ENCODE measurements at places on chromosomes 7 and 10.

DNA sequence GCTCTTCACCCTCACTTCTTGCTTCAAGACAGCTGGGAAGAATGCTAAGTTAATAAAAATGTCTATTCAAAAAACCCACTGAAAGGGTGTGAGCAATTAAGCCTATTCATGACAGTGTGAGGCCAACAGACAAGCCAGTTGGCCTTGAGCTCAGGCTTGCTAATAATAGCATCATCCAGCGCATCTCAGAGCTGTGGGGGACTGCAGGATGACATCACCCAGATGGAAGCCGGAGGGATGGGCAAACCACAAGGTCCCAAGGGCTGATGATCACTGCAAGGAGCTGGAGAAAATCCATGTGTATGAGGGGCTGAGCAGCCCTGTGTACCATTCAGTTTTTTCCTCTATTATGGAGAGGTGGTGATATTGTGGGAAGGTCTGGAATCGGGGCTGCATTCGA is 770.4 kb downstream of the TNS3 start:
- DNase-seq = peak; percentile 94

DNA sequence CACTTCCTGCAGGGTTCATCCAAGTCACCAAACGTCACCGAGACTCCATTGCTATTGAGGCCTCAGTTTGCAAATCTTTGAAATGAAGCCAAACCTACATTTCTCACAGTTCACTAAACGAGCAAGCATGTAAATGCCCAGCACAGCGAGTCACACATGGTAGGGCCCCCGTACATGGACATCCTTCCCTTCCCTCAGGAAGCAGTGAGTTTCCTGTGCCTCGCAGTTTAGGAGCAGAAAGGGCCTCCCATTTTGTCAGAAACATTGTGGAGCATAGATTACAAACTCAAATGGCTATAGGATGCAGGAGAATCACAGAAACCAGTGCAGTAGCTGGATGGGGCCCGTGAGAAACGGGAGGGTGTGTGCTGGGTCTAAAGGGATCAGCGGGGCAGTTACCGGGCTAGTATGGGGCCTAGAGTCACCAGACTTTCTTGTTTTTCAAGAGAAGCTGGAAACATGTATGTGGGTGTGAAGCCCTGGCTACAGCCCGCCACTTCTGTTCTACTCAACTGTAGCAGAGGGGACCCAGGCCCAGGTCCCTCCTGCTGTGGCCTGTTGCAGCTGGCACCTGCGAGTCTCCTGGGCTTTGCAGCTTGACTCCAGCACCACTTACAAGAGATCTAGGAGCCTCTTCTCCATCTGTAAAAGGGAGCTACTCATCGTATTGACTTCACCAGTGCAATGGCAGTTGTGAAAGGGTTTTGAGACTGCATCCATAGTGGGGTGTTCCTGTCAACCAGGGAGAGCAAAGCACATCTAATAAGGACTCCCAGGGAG is 14.2 kb upstream of the SLC18A3 start:
- no peak for DNase-seq

- no peak for DNase-seq
These were observed 219.4 kb downstream of the BUB3 start for GRCh38 chr10:123373591-123373990.

GRCh38 chr7:95190515-95190914 is 133.8 kb downstream of the PON1 start:
- no peak for DNase-seq

DNA sequence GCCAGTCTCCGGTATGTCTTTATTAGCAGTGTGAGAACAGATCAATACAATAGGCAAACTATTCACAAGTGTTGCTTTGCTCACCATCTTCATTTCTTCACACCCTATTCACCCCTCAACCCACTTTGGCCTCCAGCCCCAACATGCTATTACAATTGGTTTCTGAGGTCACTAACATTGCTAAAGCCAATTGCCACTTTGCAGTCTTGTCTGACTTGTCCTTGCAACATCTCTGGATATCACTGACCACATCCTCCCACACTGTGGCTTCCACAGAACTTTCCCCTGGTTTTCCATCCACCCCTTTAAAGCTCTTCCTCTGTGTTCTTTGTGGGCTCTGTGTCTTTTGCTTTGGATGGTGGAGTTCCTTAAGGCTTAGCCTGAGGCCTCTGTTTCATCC is 5.2 kb upstream of the APBB1IP start:
- no peak for DNase-seq

GRCh38 chr7:2479276-2480069 is 3.3 kb upstream of the GRIFIN start:
- DNase-seq = no peak

- DNase-seq = no peak
These were observed 461.9 kb downstream of the PTPRN2 start for GRCh38 chr7:158125721-158126120.

DNA sequence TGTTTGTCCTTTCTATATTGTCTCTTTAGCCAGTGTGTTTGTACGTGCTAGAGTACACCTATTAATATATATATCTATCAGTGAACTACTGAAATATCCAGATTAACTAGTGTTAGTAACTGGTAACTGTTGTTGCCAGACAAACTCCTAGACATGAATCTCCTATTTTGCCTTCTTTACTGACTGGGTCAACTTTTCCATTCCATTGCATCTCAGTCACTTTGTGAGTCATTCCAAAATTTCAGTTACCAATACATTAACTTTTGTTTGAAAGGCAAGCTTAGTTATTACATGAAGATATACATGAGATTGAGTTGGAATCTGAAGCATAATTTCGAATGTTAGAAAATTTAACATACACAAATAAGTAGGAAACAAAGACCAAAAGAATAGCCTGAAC is 51.4 kb downstream of the BTAF1 start:
- peak; percentile 49 for DNase-seq

- no peak for DNase-seq
These were observed 63.6 kb upstream of the EFCAB10 start for GRCh38 chr7:105644937-105645336.

DNA sequence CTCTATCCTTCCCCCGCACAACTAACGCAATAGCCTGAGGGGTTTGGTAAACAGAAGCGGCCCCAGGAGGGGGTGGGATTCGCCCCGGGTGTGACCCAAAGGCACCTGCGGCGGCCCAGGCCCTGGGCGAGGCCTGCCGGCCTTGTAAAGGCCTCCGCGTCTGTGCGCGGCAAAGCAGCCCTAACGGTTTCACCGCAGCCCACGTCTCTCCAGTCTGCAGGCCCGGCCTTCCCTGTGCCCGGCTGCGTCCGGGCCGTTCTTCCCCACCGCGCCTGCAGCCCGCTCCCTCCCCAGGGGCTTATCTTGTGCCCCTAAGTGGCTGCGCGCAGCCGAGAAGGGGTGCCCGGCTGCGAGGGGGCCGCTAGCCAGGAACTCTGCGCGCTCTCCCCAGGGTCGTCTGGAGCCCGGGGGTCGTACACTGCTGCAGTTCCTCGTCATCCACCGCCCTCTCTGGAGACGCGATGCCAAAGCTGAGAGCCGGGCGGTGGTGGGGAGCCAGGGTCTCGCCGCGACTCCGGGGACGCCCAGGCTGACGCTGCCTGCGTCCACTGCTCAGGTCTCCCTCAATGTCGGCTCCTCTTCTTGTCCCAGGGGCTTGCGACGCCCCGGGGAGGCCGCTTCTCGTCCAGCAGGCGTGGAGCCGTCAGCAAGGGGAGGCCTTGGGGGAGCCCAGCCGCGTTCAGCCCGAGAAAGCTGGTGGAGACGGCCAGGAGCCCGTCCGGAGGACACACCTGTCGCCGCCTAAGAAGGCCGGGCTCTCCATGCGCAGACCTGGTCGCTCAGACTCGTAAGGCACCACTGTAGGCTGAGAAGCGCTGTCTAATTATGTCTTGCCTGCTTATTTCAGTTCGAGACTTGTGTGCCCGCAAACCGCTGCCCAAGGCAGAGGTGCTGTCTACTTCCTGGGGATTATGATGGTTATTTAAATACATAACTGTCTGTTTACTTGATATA is 132.3 kb downstream of the SPAG6 start:
- DNase-seq = no peak

- no peak for DNase-seq
These were observed 579.0 kb upstream of the FZD8 start for GRCh38 chr10:36221101-36221500.

DNA sequence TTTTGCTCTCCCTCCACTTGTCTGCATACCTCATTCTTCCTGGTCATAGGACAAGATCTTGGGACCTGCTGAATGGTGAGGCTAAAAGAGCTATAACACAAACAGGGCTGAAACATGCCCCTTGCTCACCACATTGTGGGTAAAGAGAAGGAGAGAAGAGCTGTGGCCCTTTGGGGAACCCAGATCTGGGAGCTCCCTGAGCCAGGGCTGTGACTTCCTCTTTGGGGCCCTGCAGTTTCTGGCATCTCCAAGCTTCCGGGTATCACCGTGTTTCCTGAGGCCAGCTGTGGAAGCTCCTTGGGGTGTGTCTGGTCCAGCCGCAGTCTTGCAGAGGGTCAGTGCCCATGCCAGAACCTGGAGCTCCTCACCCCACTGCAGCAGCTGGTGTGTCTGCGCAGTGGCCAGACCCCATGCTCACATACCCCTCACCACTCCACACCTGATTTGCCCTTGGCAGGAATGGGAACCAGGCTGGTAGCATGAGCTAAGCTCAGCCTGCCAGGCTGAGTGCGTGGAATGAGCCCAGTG is 34.0 kb downstream of the DKK1 start:
- no peak for DNase-seq
